ENCODE measurements at places on chromosomes 3 and 15.

DNA sequence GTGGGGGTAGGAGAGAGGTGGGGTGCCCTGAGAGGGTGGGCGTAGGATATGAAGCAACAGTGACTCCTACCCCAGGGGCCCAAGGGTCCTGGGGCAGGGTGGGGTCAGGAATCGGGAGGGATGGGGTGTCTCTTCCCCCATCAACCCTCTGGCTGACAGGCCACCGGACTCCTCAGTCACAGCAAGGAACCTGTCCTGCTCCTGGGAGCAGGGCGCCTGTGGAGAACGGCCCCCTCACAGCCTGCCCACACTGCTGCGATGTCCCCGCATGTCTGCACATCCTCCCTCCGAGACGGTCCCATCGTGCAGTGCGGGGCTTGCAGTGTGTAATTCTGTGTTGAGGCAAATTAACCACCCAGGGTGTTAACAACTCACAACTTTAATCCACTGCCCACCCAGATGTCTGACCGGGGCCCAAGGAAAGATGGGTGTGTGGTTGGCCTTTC, 2.7 kb downstream of the TM4SF19 start:
- no peak for DNase-seq

DNA sequence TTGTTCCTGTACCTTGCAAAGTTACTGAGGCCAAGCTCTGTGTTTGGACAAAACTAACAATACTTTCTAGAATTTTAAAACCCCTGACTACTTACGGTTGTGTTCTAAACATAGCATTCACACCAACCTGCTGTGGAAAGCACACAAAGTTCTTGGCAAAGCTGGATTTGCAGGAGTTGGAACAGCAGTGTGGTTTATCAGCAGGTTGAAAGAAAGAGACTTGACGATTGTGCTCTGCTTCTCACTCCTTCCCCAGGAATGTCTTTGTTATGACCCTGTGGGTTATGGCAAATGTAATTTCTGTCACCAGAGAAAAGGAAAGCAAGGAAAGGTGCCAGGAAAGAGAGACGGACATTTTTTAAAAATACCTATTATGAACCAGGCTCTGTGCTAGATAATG, 165.5 kb upstream of the TGFBR2 start:
- DNase-seq: no peak

- no peak for DNase-seq
Observed at GRCh38 chr15:67127965-67128364, 62.6 kb downstream of the SMAD3 start.

GRCh38 chr3:14805961-14806537, 12.7 kb upstream of the FGD5 start:
- no peak for DNase-seq

DNA sequence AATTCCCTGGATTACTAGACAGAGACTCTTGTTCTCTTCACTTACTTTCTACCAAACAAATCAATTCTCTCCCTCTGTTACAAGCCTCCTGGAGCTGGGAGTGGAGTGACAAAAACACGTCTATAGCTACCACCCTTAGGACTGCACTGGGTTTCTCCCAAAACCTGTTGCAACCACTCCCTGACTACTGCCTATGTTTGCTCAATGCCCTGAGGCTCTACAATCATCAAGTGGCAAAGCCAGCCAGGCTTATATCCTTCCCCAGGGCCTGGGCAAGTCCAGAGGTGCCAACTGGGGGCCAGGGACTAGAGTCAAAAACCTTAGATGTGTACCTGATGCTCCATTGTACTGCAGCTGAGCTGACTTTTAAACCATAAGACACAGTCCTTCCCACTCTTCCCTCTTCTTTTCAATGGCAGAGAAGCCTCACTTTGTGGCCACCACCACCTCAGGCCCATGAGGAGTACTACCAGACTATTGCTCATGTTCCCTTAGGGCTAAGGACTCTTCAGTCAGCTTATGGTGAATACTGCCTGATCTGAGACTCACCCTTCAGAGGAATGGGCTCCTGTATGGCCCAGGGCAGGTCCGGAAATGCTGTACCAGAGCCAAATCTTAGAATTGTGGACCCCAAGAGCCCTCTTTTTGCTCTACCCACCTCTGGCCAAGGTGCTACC, 125.4 kb upstream of the PLCL2 start:
- no peak for DNase-seq

DNA sequence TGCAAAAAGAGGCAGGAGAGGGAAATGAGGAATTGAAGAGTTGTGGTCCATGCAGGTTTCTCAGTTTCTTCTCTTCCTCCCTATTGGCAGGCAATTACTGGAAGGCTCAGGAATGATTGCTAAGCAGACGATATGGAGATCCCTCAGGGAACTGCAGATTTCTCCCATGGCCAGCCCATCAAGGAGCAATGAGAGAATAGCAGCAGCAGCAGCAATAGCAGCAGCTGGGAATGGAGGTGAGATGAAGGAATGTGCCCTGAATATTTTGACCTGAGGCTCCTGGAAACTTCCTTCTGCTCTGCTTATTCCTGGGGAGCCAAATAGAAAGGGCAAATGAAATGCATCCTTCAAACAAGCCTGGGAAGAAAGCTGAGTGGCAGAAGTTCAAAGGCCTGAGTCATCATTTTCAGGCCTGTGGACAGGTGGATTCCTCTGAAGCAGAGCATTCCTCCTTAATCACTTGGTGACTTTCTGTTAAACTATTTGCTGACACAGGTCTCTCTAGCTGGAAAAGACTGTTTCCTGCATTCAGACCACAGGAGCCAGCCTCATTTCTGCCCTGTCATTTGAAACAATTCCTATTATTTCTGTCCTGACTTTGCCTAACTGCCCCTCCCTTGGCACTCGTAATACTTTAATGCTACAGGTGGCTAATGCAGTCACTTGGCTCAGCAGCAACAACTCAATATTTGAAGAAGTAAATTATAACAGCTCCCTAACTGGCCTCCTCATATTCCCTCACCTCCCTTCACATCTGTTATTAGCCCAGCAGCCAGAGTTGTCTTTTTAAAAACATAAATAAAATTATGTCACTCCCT, 146.9 kb upstream of the GADL1 start:
- no peak for DNase-seq

DNA sequence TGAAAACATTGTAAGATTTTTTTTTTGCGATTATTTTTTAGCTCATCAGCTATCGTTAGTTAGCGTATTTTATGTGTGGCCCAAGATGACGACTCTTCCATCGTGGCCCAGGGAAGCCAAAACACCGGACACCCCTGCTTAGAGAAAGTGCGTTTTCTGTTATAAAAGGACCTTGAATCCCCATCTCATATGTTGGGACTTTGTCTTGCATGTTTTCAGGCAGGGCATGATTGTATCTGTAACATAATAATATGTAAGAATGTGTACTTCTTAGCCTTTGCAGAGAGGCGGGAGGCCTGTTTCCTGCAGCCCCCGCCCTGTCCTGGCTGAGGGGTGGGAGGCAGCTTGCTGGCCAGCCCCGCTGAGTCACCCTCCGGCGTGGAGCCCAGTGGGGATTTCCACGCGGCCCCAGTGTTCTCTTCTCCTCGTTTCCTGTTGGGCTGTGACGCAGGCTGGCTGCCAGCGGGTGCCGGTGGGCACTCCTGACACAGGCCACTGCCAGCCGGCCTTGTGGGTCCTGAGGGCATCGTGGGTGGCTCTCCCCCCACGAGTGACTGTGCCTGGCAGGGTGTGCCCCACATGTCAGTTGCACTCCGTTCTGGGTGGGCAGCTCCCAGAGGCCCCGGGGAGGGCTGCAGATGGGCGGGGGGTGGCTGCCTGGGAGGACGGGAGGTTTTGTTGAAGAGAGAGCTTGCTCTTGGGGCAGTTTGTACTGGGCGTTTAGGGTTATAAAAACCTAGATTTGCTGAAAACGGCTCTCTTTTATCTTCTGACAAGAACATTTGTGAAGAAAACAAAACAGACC, 55.6 kb downstream of the SMAD3 start:
- peak; percentile 89 for DNase-seq

GRCh38 chr3:149474250-149474817, at the start of gene TM4SF4:
Gene TM4SF4 (plus strand): TSS chr3:149474697. CDS start chr3:149474878, 181 bp downstream.
- DNase-seq: no peak

DNA sequence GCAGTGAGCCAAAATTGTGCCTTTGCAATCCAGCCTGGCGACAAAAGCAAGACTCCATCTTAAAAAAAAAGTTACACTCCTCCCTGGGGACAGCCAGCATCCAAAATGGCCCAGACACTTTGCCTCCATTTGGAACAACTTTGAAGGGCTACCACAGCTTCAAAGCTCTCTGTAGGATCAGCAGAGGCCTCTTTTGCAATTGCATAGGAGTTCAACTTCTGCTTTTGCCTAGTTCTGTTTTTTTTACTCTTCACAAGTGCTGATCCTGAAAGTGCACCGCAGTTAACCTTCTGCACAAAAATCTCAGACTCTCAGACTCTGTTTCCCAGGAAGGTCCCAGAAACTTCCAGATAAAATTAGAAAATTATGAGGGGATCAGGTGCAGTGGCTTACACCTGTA, 25.2 kb upstream of the SLC4A7 start:
- DNase-seq: no peak

GRCh38 chr15:44102675-44103254, 92.3 kb downstream of the FRMD5 start:
- no peak for DNase-seq

DNA sequence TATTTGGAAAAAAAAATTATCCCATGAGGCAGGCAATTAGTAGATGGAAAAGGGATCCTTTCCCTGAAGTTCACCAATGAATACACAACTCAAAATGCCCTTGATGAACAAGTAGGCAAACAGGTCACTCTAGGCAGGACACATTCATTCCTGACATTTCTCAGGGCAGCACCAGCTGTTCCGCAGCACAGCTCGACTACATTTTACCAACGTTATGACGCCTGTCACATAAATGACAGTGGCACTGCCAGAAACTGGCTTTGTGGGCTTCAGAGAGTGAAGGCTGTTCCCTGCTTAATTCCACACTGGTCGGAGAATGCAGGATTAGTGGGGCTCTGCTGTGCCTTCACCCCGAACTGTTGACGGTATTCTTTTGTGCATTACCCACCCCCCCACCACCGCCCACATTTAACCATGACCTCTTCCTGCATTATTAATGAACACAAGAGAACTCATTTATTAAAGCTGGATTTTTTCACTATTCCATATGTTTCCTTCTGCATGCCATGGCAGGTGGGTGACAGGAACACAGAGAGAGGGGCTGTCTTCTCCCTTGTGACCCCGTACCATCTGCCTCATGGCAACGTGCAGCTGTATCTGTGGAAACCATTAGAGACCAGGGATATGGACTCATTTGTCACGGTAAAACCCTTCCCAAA, 197.6 kb downstream of the PDZRN3 start:
- no peak for DNase-seq

DNA sequence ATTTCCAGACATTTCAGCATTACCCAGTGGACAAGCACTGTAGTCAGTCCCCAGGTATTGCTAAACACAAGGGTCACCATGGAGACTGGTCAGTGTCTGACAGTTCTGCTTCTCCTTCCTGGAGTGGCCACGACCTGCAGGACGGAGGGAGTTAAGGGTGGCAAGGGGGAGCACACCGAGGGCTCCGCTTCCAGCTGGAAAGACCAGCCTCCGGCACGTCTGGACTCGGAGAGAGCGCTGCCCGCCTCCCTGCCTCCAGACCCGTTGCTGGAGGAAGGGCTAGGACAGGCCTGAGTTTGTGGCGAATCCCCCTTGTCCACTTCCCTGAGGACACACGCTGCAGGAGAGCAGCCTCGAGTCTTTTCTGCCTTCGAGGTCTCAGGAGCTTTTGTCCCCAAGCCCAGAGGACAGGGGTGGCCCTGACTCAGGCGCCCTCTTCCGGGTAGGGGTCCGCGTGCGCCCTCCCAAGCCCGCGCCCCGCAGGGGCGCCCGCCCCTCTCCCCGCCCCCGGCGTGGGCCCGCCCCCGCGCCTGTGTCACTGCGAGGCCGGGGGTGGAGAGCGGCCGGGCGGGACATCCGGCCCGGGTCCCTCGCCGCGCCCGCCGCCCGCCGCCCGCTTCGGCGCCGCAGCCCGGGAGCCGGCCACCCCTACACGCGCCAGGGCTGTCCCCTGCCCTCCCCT, at the start of gene CHST14:
TSS of gene CHST14 (plus strand) at position 562 of the 682 bp plus-strand sequence. CDS start 230 bp downstream, outside the sequence.
- peak; percentile 73 for DNase-seq

GRCh38 chr3:40166997-40167396, 142.5 kb upstream of the EIF1B start:
- DNase-seq: no peak

GRCh38 chr3:181700168-181701087, 11.3 kb upstream of the SOX2 start:
- DNase-seq: no peak

DNA sequence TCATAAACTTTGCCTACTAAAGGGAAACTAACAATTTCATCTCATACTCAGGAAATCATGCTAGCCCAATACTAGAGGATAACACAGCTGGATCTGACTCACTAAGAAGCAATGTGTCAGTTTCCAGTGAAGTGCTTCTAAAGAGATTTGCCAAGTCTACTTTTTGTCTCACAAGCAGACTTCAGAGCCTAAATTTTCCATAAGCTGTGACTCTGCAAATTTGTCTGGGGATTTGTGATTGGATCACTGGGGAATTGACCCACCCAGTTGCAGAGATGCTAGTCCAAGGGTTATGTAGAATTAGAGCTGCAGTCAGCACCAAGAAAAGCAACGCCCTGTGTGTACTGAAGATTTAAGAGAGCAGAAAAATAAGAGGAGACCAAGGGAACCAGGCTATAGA, 647.1 kb downstream of the NTRK3 start:
- no peak for DNase-seq

GRCh38 chr3:71616571-71617021, 33.1 kb upstream of the FOXP1 start:
- DNase-seq: no peak

GRCh38 chr15:71730277-71731144, 79.8 kb upstream of the NR2E3 start:
- no peak for DNase-seq

DNA sequence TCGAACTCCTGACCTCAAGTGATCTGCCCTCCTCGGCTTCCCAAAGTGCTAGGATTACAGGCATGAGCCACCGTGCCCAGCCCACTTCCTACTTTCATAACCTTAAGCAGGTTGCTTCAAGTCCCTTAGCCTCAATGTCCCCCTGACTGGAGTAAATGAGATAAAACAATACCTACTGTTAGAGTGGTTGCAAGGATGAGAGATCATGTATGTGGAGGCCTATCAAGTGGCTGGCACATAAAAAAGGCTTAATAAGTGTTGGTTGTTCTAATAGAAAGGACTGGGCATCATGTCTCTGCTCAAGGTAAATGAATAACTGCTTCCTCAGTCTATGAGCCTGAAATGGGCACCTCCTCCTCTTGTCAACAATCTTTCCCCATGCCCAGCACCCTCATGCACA, 25.9 kb upstream of the UBE2E1 start:
- no peak for DNase-seq

DNA sequence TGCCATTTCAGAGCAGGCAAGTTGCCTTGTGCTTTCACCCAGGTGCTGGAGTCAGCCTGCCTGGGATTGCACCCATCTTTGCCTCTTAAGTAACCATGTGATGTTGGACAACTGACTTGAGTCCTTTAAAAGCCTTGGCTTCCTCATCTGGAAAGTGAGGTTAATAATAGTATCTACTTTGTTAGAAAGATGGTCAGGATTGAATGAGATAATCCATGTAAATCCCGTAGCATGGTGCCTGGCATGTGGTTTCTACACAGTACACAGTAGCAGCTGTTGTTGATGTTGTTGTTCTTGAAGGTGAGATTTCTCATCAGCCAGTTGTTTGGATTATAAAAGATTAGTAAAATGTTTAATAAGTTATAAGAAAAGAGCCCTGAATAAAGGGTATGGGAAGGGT, 48.8 kb downstream of the PSMD6 start:
- DNase-seq: no peak

All from activated CD8-positive, alpha-beta memory T cell treated with anti-CD3 and anti-CD28 coated beads, Interleukin-2, amount 50 U/mL, for 48 hours (primary cell).